ENCODE measurements at places on chromosomes 6 and 20.
A peak's percentile ranks its signal among the peaks of the same experiment; 100 is the strongest.

DNA sequence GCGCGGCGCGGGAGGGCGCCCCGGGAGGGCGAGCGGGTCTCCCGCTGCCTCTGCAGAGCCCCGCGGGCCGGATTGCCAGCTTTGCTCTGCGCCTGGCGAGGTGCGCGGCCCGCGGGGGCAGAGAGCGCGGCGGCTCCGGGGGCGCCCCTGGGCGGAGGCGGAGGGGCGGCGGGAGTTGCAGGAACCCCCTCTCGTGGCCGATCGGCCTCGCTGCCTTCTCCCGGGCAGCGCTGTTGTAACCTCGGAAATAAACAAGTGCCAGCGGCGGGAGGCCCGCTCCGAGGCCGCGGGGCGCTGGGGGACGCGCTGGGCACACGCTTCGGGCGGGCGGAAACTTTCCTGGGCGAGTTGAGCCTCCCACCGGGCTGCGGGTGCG lies 1.2 kb downstream of the CDH4 start:
- no peak for DNase-seq

- no peak for DNase-seq
Observed at GRCh38 chr6:44227148-44227793, 3.9 kb downstream of the SLC29A1 start.

- peak; percentile 34 for DNase-seq
Observed at GRCh38 chr6:87105823-87106222, 10.9 kb upstream of the CGA start.

GRCh38 chr6:3719462-3720308 lies 31.8 kb downstream of the PXDC1 start:
- DNase-seq = no peak

GRCh38 chr6:103719545-103719944 lies 1140.2 kb downstream of the HACE1 start:
- DNase-seq = no peak

DNA sequence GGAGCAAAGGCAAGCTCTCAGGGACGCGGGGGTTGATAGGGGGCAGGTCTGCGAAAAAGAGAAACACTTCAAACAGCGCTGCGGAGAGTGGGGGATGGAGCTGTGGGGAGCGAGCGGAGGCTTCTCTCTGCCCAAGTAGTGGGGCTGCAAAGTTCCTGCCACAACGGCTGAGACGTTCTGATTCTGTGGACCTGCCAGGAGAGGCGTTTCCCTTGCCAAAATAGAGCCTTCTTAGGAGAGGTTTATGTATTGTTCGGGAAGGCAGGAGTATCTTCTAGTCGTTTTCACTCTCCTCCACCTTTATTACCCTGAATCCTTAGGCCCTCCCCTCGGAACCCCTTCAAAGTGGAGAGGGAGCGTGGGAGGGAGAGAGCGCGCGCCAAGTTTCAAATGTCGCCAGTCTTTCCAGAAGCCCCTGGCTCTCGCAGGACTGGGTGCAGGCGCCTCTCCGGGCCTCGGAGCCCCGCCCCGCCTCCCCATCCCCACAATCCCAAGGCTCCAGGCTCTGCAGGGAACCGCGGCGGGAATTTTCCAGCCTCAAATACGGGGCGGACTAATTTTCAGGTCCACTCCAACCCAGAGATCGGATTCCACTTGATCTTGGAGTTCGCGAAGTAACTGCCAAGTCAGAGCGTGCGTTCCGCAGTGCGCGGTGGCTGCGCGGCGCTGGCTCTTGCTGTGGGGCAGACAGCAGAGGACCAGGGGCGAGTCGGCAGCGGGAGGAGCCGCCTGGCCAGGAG lies 10.0 kb upstream of the POU3F2 start:
- DNase-seq = no peak

GRCh38 chr20:48812600-48813445 lies 15.0 kb downstream of the PREX1 start:
- DNase-seq = no peak

DNA sequence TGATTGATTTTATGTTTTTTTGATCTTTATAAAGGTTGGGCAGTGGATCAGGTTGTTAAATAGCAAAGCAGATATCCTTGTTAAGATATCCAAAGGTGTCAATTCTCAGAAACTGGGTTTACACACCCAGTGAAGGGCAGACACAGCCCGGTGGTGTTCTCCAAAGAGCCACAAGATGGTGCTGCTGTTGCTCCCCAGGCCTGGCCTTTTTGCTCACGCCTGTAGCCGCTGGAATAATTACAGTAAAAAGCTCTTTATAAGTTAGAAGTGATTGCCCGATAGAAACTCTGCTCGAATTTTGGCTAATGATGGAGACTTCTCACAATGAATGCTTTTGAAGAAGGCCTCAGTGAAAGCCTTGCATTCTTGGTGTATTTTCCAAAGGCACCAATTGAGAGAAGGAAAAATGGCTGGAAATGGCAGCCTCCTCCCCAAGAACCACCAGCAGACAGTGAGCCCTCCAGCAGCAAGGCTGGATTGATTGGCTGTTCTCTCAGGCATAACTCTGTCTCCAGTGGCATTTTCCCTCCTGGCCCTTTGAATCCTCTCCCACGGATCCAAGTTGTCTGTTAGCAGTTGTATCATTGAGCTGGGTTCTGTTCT lies 120.5 kb upstream of the CHD6 start:
- no peak for DNase-seq

DNA sequence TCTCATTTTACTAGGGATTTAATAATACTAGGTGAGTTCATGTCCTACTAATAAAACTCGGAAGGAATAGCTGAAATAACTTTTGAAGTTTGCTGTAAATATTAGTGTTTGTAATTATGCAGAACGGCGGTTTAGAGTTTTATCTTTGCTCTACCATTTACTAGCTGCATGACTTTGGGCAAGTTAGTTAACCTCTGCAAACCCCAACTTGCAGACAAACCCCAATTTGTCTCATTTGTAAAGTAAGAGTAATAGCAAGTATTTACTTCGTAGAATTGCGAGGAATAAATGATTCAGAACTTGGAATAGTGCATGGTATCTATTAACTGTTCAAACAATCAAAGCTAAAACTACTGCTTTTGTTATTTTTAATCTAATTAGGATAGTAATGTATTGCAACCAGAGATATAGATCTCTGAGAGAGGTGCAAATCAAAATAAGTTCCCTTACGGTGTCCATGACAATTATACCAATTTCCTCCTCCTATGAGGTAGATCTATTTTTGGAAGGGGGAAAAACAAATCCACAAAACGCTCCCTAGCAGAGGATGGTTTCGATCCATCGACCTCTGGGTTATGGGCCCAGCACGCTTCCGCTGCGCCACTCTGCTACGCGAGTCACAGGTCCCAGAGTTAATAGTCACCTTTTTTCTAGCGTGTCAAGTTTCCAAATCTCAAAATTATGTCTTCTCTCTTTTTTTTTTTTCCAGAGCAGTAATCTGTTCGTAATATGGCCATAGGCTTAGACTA lies 35.1 kb upstream of the BTN3A2 start:
- no peak for DNase-seq

- DNase-seq = no peak
Observed at GRCh38 chr6:18165751-18166150, 10.5 kb downstream of the KDM1B start.

DNA sequence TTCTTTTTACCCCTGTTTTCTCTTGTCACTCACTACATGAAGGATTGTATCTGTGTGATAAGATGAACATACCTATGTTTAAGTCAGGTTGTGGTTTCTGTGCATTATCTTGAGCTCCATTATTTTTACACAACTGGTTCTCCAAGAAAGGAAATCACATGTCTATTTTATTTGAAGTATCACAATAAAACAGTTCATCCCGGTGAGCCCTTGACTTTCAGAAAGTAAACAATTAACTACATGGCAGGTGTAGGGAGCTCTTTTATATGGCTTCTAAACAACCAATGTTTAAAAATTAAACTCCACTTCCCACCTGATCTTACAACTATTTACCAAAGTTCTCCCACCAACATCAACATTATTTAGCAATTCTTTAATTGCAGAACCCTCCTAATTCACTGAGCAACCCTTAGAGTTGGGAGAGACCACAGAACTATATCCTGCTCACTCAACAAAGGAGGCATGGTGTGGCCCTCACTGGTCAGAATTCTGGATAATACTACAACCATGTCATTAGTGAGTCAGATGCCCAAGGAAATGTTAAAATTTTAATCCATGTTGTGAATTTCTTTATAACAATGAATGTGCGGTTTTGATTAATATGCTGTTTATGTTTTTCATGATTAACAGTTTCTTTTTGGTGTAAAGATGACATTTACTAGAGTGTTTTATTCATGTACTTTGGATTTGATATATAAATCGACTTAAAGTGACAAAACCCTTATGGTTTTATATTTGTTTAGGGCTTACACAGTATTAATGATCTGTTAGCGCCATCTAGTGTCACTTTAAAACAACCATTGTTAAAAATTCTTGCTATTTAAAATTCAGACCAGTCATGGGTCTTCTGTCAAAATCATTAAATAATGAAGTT lies 50.0 kb upstream of the SCGN start:
- DNase-seq = peak; percentile 7

- no peak for DNase-seq
Observed at GRCh38 chr6:36032261-36032660, 4.7 kb downstream of the MAPK14 start.

DNA sequence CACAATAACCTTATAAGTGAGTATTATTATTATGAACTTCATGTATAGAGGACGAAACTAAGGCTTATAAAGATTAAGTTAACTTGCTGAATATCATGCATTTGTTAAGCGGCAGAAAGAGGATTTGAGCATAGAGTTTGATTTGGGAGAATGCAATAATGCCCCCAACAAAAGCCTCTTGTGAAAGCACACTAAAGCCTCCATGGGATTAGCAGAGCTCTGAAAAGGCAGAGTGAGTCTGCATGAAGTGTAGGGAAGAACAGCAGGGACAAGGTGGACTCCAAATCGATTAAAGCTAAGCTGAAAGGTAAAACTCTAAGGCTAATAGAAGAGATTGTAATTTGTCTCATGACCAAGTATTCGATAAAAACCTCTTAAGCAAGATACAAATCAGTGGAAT lies 100.3 kb downstream of the SH3BGRL2 start:
- DNase-seq = no peak

- DNase-seq = no peak
Observed at GRCh38 chr6:127533736-127534135, 14.6 kb upstream of the MTCL3 start.

GRCh38 chr6:111845441-111845871 lies 27.8 kb downstream of the FYN start:
- no peak for DNase-seq
